ENCODE measurements at places on chromosomes 7 and 10. TPM values are rescaled to one million over a fixed set of nuclear protein-coding genes. Genes with fewer than 3 reads are reported as not detected.

RNF133 gene
- total RNA-seq = 0.11 TPM

ANXA8L1 gene
- not detected for total RNA-seq

GARIN1A gene
- not detected for total RNA-seq

CAMK1D gene
- total RNA-seq = 8.0 TPM

TLX1 gene
- total RNA-seq = 2.3 TPM
